ENCODE measurements at places on chromosomes 16 and 17.

DNA sequence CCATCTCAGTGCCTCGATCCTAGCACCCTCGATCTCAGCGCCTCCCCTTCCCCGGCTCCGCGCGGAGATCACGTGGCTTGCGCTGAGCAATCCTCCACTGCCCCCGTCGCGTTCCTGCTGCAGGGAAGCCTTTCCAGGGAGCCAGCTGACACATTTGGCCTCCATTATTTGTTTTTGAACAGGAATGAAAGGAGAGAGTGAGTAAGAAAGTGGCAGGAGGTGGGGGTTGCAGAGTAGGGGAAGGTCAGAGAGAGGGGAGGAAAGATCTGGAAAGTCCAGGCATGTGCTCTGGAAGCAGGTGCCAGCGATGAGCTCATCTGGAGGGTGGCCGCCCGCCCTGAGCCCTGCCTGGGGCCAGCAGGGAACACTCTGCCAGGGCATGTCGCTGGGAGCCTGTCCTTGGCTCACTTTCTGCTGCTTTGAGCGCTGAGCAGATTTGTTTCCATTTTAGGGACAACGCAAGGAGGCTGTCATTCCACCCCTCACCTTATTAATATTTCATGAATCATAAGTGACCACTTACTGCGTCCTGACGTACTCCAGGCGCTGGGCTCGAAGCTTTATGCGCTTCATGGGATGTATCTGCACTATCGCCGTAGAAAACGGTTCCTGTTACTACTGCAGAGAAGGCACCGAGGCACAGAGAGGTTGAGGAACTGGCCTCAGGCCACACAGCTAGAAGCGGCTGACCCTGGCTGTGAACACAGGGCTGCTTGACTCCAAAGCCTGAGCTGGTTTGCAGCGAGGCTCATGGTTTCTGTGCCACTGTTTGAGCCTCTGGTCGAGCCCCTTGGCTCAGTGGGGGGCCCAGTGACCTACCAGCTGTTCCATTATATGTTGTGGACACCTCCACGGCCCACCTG lies 283.1 kb downstream of the SEC14L1 start:
- peak; percentile 67 for DNase-seq

GRCh38 chr17:53792997-53793396 lies 29.7 kb upstream of the KIF2B start:
- DNase-seq, result no peak

DNA sequence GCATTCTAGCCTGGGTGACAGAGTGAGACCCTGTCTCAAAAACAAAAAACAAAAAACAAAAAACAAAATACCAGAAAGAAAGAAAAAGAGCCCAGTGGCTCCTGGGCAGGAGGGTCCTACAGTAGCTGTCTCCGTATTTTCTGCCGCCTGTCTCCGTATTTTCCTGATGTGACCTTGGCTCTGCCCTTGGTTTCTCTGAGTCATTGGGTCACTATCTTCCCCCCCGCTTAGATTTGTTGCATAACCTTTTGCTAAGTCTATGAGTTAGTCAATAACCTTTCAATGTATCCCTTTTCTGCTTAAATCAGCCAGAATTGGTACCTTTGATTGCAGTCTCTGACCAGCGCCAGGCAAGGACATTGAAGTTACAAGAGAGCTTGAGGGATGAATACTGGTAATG lies 36.9 kb downstream of the MIS12 start:
- no peak for DNase-seq

GRCh38 chr16:57815987-57816745 lies 13.9 kb upstream of the KIFC3 start:
- no peak for DNase-seq

DNA sequence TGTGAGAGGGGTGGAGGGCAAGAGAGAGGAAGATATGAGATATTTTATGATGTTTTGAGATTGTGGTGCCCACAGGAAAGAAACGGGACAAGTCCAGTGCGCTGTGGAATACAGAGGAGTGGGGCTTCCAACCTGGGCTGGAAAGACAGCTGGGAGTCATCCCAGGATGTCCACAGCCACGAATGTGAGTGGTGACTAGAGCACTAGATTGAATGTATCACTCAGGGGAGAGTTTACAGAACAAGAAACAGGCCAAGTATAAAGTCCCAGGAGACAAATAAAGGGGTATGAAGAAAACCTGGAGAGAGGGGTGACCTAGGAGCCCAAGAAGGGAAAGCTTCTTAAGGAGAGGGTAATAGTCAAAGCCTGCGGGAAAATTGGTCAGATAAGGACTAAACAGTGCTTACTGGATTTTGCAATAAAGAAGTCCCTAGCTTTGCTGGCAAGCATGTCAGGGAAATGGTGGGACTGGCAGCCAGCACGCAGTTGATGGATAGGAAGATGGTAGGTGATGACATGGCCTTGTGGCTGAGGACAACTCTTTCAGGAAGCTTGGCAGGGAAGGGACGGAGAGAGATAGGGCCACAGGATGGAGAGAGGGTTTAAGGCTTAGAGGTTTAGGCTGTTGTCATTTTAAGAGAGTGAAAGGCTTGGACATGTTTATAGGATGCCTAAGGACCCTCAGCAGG lies 114.5 kb downstream of the AXIN2 start:
- no peak for DNase-seq

GRCh38 chr16:66741169-66741900 lies 10.1 kb downstream of the DYNC1LI2 start:
- DNase-seq, result peak; percentile 71

All from HS-5 (cell line).